SJSA1 (cell line): ENCODE measurements at places on chromosomes 1 and 21. TPM values are rescaled to one million over a fixed set of nuclear protein-coding genes. Genes with fewer than 3 reads are reported as not detected.

GRCh38 chr1:41386196-41386663 lies 25.0 kb downstream of the FOXO6 start:
- H3K27me3 ChIP-seq = peaks cover 15% of the 10 kb centered on the region
- H3K36me3 ChIP-seq = no peaks in the 10 kb centered on the region
- no peak for DNase-seq
- H3K4me1 ChIP-seq = peaks cover 20% of the 10 kb centered on the region

- peaks cover 17% of the 10 kb centered on the region for H3K4me1 ChIP-seq
- DNase-seq = no peak
- H3K4me3 ChIP-seq = no peak overlapping the region
- no peaks in the 10 kb centered on the region for H3K27me3 ChIP-seq
These were observed 68.0 kb downstream of the CD58 start for GRCh38 chr1:116502671-116503314.

GRCh38 chr1:26772687-26773086 lies 15.1 kb upstream of the PIGV start:
- H3K4me3 ChIP-seq = no peak overlapping the region
- H3K27ac ChIP-seq = peak overlapping the region; percentile 99
- H3K4me1 ChIP-seq = peaks cover 57% of the 10 kb centered on the region
- peak; percentile 95 for DNase-seq

SPTA1 gene
- not detected in 2 replicates for total RNA-seq

HSD11B1 gene
- total RNA-seq = 0.13 TPM in 1 of 2 replicates, not detected in the other

KRTAP11-1 gene
- total RNA-seq = not detected in 2 replicates

ADAM15 gene
- total RNA-seq = 27.0 and 32.0 TPM in 2 replicates

DNA sequence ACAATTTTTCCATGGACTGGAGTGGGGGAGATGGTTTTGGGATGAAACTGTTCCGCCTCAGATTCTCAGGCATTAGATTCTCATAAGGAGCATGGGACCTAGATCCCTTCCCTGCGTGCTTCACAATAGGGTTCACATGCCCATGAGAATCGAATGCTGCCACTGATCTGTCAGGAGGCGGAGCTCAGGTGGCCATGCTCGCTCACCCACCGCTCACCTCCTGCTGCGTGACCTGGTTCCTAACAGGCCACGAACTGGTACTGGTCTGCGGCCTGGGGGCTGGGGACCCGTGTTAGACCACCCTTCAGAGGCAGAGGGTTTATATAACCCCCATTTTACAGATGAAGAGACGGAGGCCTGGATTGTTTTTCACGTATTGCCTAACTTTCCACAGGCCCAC lies 16.3 kb upstream of the SRSF4 start:
- H3K4me1 ChIP-seq = peaks cover 14% of the 10 kb centered on the region
- no peak overlapping the region for H3K27ac ChIP-seq
- H3K4me3 ChIP-seq = no peak overlapping the region
- no peak for DNase-seq
- no peaks in the 10 kb centered on the region for H3K27me3 ChIP-seq

DNA sequence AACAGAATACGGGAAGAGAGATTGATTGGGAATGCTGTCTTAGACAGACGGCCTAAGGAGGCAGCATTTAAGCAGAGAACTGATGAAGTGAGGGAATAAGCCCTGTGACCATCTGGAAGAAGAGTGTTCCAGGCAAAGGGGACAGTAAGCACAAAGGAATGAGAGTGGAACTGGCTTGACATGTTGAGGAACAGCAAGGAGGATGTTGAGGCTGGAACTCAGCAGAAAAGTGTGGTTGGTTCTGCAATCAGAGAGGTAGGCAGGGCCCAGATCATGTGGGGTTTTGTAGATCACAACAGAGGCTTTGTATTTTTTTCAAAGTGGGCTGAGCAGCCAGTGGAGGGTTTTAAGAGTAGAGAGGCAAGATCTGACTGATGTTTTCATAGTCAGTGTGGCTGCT lies 157.4 kb downstream of the DNM3 start:
- no peaks in the 10 kb centered on the region for H3K36me3 ChIP-seq
- no peaks in the 10 kb centered on the region for H3K27me3 ChIP-seq
- no peak overlapping the region for H3K27ac ChIP-seq
- no peaks in the 10 kb centered on the region for H3K4me1 ChIP-seq

BSND gene
- total RNA-seq = not detected in 2 replicates

ANKRD13C gene
- total RNA-seq = 44.9 and 48.8 TPM in 2 replicates

CAPN8 gene
- not detected in 2 replicates for total RNA-seq

GRCh38 chr21:42086969-42087368 lies 15.9 kb downstream of the UMODL1 start:
- H3K27me3 ChIP-seq = no peaks in the 10 kb centered on the region
- no peak for DNase-seq
- H3K36me3 ChIP-seq = no peaks in the 10 kb centered on the region
- H3K4me3 ChIP-seq = no peak overlapping the region

TNFSF4 gene
- 0.16 and 0.24 TPM in 2 replicates for total RNA-seq

- DNase-seq = no peak
- peaks cover 7% of the 10 kb centered on the region; the same call in 1 of the 2 replicates for H3K27me3 ChIP-seq
- H3K27ac ChIP-seq = no peak overlapping the region
- no peak overlapping the region for H3K4me3 ChIP-seq
- no peaks in the 10 kb centered on the region for H3K4me1 ChIP-seq
These were observed 60.1 kb upstream of the ASB17 start for GRCh38 chr1:75992312-75992711.
